Breast epithelium (tissue), 4 donors: ENCODE measurements at places on chromosomes 16 and 17.

DNA sequence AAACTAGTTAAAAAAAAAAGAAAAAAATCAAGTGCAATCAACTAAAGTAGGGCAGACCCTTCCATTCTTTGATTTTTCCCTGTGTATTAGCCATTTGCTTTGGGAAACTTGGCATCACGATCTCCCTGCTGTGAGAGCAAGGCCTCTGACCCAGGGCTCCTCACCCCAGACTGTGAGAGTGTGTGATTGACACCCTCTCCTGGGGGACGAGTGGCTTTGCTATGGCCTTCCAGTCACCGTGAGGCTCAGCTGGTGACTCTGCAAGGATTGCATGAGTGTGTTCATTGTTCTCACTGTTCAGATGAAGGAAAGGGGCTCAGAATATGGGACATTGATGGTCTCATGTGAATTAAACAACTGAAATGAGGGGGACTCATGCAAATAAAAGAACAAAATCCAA is 69.0 kb upstream of the BCAR1 start:
- no peak for DNase-seq

DNA sequence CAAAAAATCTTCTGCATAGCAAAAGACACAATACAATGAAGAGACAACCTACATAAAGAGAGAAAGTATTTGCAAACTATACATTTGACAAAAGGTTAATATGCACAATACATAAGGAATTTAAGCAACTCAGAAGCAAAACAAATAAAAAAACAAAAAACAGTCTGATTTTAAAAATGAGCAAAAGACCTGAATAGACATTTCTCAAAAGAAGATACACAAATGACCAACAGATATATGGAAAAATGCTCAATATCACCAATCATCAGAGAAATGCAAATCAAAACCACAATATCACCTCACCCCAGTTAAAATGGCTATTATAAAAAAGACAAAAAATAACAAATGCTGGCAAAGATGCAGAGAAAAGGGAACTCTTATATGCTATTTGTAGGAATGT is 32.7 kb downstream of the HSF5 start:
- no peak for DNase-seq

DNA sequence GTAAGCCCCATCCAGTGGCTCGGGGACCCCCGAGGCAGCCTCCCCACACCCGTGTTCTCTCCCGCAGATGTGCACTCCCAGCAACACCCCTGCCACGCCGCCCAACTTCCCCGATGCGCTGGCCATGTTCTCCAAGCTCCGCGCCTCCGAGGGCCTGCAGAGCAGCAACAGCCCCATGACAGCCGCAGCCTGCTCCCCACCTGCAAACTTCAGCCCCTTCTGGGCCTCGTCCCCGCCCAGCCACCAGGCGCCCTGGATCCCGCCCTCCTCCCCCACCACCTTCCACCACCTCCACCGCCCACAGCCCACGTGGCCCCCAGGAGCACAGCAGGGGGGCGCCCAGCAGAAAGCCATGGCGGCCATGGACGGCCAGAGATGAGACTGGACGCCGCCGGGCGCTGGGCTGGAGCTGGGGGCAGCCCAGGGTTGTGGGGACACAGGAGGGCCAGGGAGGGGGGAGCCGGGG is 5.0 kb downstream of the UBALD2 start:
- DNase-seq: no peak

DNA sequence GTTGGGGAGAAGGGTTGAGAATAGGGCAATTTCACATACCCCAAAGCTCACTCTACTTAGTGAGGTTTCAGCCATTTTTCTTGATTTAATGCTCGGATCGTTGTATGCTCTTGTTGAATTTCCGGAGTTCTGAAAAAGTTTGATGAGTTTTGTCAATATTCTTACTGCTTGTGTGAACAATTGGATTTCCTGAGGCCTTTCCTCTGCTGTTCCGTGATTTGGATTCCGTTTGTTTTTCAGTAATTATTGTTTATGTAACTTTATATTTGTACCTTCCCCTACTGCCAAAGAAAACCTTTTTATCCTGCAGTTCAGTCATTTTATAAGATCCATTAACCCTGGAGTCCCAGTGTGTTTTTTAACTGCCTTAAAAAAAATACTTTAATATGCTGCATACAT is 62.9 kb downstream of the PHKB start:
- no peak for DNase-seq

DNA sequence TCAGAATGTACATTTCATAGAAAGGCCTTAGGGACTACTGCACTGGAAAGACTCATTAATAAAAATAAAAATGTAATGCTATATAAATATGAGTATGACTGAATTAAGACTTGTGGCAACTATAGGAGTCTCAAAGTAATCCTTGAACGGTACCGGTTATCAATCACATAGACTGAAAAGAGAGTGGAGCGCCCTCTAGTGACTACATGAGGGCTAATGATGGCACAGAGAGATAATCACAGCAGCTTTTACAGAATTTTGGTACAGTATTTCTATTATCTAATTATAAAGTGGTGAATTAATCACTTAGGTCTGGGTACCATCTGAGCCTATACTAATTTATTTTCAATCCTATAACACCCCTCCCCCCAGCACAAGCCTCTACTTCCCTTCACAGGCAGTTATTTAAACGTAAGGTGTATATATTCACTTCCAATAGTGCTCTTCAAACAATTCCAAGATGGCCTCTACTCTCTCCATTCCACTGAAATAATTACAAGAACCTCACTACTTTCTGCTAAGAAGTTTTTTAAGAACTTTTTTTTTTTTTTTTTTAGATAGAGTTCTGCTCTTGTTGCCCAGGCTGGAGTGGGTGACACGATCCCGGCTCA is 40.7 kb upstream of the ANKFY1 start:
- DNase-seq: no peak
